ENCODE measurements at places on chromosomes 4 and X. TPM values are rescaled to one million over a fixed set of nuclear protein-coding genes. Genes with fewer than 3 reads are reported as not detected.
A peak's percentile ranks its signal among the peaks of the same experiment; 100 is the strongest.

DNA sequence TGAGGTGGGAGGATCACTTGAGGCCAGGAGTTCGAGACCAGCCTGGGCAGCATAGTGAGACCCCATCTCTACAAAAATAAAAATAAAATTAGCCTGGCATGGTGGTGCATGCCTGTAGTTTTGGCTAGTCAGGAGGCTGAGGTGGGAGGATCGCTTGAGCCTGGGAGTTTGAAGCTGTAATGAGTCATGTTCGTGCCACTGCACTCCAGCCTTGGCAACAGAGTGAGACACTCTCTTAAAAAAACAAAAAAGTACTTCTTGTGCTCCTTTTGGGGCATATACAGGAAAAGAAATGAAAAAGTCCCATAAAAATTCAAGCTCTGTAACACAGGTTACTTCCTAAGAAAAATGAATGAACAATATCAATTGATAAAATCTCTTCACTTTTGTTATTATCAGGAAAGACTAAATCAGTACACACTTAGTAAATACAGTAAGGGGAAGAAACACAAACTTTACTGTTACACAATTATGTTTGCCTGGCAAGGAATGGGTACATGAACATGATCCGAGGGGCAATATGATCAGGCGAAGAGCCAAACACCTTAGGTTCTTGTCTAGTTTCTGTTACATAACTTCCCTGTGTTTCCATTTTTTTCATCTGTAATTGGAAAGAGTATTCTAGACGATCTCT is 46.9 kb downstream of the CCDC158 start:
- no peak for DNase-seq

Gene ARHGAP10
- 17.4 TPM for polyA plus RNA-seq

Gene CCNA2
- polyA plus RNA-seq: 10.2 TPM

DNA sequence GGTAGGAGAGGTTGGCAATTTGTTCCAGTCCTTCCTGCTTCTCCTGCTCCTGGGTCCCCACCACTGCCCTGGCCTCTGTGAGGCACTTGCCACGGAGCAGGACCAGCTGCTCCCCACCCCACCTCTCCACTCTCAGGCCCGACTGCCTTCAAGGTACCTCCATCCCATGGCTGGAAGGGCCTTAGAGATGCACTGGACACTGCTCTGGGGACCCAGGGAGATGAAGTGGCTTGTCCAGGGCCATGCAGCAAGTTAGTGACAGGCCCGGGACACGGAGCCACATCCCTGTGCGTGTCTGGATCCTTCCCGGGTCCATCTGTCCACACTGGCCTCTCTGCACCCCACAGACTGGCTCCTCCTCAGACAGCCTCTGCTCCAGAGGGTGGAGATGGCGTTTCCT is 105.3 kb downstream of the CPZ start:
- DNase-seq: no peak

DNA sequence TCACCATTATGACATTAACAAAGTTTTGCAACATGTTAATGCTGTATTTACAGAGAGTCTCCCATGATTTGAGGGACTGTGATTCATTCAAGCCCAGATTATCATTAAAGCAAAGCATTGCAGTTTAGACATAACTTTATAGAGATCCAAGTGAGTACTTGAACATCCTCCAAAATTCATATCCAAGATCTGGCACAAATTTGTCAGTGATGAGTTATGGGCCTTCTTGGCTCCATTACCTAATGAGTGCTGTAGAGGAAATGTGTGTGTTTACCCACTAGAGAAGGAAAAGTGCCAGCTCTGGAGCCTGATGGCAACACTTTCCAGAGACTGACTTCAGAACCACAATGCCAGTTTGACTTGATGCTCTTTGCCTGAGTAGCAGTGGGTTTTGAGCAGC is 432.3 kb downstream of the GALNTL6 start:
- DNase-seq: no peak

DNA sequence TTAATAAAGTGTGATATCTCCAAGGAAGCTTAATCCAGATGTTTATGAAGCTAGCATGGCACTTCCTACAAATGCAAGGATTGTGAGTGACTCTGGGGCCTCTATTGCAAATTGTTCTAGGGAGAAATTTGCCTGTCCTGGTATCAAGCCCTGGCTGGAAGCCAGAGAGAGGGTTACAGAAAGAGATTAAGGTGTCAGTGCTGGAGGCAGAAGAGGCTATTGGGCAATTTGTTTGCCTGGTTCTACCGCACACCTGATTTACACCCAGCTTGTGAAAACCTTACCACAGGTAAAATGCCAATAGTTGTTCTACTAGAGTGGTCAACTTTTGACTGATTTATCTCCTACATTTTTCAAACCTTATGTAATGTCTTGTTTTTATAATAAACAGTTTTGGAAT is 186.7 kb upstream of the FAT1 start:
- DNase-seq: no peak

DNA sequence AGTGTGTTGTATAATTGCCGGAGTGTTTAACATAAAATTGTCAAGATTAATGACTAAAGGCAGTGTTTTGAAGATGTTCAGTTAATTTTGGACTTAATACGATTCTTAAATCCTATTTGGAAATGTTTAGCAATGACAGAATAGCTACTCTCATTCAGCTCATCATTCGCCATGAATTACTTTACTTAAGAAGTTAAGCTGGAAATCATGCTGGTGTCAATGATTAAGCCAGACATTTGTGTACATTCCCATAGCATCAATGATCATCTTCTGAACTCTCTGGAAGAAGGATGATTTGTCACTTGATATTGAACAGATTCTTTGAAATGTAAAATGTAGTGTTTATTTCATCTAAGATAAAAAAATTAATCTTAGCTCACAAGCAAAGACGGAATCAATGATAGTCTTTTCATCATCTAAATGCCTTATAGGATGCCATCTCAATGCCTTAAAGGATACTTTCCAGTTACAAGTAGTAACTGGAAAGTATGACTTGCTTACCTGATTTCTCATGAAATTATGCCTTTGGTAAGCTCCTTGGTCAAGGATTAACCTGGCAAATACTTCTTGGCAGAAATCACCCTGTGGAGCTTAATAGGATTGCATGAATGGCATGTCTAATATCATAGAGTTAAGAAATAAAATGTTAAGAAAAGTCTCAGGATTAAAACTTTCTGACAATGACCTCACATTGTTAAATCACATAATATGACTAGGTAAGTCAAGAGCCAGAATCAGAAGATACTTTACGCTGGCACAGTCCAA is 515.5 kb upstream of the AGA start:
- DNase-seq: no peak

DNA sequence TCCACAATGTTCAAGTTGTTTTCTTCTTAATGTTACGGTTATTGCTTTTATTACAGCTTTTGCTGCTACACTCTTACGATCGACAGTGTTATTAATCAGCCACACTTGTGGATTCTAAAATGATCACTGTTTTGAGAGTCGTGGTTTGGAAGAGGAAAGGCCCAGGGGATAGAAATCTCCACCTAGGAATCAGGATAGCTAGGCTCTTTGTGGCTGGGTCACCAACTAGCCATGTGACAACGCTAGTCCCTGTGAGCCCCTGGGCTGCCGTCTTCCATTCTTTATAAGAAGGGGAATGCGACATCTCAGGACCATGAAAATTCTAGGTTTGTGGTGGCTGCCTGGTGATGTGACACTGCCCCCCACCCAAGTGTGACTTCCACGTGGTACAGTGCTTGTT is 380 bp downstream of the SLC34A2 start:
- DNase-seq: no peak

GRCh38 chrX:38879631-38880220 is 78.5 kb downstream of the MID1IP1 start:
- DNase-seq: no peak

GRCh38 chrX:41066969-41067368 is 18.3 kb upstream of the USP9X start:
- DNase-seq: no peak

DNA sequence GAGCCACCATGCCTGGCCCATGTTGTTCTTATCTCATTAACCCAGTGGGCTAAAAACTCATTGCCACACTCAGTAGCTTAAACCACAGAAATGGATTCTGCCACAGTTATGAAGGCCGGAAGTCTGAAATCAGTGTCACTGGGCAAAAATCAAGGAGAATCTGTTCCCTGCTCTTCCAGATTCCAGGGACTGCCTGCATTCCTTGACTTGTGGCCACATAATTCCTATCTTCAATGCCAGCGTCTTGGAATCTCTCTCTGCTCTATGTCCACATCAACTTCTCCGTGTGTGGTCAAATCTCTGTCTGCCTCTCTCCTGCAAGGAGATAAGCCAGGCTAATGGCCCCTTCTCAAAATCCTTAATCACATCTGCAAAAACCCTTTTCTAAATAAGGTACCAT is 4.1 kb upstream of the WFS1 start:
- DNase-seq: no peak

GRCh38 chr4:40630335-40631021 is 814 bp upstream of the RBM47 start:
- DNase-seq: peak; percentile 73

Gene TKTL1
- polyA plus RNA-seq: 233 TPM

Gene ZNF630
- 2.0 TPM for polyA plus RNA-seq

- no peak for DNase-seq
Measured at GRCh38 chrX:150450519-150451177, 87.5 kb downstream of the MAMLD1 start.

GRCh38 chr4:182809417-182810102 is 107.6 kb downstream of the DCTD start:
- DNase-seq: no peak

DNA sequence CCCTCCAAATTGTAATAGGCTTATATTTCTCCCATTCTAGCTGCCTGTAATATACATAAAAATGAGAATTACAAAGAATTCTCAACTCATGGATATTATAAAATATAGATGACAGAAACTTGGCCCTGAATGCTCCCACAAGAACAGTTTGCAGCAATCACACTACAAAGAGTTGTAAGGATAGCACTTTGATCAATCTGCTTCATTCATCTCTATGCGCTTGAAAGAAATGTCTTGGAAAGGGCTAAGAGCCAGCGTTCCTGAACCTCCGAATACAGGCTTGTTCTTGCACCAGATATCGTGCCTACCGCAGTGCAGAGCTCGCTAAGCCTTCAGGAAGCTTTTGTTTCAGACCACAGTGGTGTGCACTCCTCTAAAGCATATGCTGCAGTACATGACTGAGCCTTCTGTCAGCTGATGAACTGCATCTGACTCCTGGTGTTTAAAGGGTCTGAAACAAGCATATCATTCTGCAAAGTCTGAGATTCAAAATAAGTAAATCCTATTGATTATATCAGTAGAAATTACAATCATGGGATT is 417.6 kb upstream of the ZFP42 start:
- no peak for DNase-seq

- DNase-seq: no peak
Measured at GRCh38 chr4:106707776-106708463, 328.2 kb downstream of the DKK2 start.

DNA sequence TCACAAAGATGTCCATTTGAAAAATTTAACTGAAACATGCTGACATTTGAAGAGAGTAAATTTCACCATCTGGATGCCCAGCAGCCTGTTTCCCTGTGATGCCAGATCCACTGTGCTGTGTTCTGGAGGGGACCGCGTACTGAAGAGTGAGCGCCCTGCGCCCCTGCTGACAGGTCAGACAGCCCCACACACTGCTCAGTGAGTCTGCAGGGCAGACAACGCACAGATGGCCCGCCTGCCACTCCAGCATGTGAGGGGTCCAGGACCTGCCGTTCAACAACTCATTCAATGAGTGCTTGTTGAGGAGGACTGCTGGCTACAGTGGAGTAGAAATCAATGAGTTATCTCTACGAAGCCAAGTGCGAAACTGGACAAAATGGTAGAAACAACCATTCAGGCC is 49.2 kb downstream of the FGFRL1 start:
- no peak for DNase-seq

Gene TAB3
- 33.0 TPM for polyA plus RNA-seq

DNA sequence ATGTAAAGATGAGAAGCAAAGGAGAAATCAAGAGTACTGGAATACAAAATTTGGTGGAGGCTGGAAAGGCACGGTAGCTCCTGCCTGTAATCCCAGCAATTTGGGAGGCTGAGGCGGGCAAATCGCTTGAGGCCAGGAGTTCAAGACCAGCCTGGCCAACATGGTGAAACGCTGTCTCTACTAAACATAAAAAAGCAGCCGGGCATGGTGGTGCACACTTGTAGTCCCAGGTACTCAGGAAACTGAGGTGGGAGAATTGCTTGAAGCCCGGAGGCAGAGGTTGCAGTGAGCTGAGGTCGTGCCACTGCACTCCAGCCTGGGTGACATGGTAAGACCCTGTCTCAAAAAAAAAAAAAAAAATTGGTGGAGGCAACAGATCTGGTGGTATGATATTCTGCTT is 1086.0 kb downstream of the NLGN4X start:
- no peak for DNase-seq

- no peak for DNase-seq
Measured at GRCh38 chr4:107966903-107967302, 22.8 kb upstream of the HADH start.

DNA sequence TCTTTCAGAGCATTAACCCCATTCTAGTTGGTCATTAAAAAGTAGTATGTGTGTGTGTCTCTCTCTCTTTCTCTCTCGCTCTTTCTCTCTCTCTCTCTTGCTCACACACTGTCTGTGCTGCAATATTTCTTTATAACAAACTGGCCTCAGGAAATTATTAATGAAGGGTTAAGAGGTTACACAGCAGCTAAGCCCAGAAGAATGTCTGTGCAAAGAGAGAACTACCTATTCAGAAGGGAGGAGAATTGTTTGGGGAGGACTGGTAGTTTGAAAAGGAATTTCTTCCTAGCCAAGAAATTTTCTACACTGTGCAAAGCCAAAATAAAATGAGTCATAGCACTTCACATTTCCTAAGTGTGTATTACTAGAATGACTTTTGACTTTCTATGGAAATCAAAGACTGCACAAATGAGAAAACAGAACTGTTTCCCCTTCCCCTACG is 22.2 kb downstream of the PDGFC start:
- DNase-seq: no peak

GRCh38 chr4:127881563-127881864 is 821 bp downstream of the PLK4 start:
- DNase-seq: no peak

DNA sequence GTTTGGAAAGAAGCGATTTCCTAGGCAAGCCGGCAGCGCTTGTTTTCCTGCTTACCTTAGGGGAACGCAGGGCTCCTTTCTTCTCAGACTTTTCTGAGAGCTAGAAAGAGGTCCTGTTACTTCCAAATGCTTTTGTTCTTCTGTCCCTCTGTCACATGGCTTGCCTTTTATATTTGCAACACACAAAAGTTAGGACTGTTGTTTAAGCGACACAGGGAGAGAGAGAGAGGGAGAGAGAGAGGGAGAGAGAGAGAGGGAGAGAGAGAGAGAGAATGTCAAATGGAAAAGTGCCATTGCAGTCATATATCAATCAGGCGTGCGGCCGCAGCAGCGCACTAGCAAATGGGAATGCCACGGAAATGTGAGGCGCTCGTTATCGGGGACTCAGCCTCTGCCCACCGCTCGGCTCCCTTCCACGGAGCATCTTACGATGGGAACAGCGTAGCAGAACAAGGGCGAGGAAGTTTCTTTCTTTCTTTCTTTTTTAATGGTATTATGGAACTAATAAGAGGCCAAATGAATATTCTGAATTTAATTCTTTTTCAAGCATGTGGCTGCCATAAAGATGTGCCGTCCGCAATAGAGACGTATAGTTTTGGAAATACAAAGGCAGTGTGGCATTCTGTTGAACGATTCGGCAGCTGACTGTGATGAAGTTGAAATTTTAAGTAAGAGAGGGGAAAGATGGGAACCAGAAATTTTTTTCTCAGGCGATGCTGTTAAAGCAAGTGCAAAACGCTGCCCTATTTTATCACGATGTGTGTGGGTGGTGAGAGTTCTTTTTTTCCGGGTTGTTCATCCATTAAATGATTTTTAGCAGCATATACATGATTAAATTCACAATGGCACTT is at the start of gene NDP:
TSS of gene NDP (minus strand) at position 142 of the 851 bp plus-strand sequence. CDS start 14,745 bp downstream, outside the sequence.
- DNase-seq: peak; percentile 17

Gene BANK1
- polyA plus RNA-seq: 5.2 TPM

Measured in testis (tissue), 5 donors.